CD4-positive, alpha-beta T cell treated with Interleukin-6 at 100 ng/mL for 8 hours (primary cell): ENCODE measurements at places on chromosomes 12 and 14.
A peak's percentile ranks its signal among the peaks of the same experiment; 100 is the strongest.

DNA sequence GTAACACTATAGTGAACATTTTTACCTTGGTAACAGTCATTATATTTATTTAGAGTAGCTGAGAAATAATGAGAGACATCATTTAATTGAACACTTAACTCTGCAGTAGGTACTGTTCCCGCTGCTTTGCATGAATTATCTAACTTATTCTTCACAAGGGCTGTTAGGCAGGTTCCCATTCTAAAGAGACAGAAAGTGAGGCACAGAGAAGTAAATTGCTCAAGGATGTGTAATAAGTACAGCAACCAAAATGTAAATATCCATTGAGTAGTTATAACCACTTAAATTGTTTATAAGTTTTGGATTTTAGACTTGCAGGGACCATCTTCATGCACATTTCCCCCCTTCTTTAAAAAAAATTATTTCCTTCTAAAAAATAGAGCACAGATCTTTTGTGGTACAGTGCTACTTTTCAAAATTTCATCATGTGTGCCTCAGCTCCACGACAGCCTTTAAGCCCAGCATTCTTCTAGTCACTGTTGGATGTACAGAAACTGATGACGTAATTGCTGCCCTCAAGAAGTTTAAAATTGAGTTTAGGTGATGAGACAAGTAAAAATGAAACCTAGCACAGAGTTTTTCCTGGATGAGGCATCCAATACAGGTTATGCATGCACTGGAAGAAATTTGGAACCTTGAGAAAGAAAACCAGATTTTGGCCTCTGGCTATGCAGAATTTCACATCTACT, 6.0 kb upstream of the MANSC4 start:
- no peak for DNase-seq

DNA sequence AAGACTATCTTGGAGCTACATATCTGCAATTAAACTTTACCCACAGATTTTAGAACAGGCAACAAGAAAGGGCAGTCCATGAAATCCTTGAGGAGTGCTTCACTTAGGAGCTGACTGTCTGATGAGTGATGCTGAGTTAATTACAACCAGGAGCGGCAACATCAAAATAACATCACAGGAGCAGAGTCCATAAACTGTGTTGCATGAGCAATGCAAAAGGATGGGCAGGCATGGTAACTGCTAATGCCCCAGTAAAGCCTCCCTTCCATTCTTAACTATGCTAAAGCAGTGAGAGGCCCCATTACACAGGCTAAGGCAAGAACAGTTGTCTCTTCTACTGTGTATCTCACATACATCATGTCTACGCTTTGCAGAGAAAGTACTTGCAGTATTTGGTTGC, 156.6 kb downstream of the PAX9 start:
- no peak for DNase-seq

GRCh38 chr14:24188251-24189058, at the start of gene IPO4:
Gene IPO4, minus strand, starts transcription at chr14:24188816. Its CDS starts 29 bp downstream, at chr14:24188787.
- peak; percentile 97 for DNase-seq

- no peak for DNase-seq
Measured at GRCh38 chr12:126084480-126084879, 1019.2 kb downstream of the AACS start.

DNA sequence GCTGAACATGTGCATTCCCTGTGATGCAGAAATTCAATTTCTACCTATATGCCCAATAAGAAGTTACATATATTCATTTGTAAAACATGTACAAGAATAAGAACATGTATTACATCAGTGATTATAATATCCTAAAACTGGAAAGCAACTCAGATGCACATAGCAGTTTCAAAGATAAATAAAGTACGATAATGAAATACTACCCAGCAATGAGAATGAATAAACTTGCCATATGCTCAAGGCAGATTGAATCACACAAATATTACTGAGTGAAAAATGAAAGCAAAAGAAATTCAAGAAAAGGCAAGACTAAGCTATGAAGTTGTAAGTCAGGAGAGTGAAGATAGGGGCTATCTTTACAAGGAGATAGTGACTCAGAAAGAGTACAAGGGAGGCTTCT, 345.3 kb upstream of the OR4E1 start:
- no peak for DNase-seq
